ENCODE measurements at places on chromosomes 3 and 15. TPM values are rescaled to one million over a fixed set of nuclear protein-coding genes. Genes with fewer than 3 reads are reported as not detected.

DNA sequence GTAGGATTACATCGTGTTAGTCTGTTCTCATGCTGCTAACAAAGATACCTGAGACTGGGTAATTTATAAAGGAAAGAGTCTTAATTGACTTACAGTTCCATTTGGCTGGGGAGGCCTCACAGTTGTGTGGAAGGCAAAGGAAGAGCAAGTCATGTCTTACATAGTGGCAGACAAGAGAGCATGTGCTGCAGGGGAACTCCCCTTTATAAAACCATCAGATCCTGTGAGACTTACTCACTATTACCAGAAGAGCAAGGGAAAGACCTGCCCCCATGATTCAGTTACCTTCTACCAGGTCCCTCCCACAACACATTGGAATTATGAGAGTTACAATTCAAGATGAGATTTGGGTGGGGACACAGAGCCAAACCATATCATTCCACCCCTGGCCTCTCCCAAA lies 3.4 kb downstream of the SLC25A26 start:
- no peak for DNase-seq

LRRC2 gene
- 2.4 TPM for total RNA-seq

DNA sequence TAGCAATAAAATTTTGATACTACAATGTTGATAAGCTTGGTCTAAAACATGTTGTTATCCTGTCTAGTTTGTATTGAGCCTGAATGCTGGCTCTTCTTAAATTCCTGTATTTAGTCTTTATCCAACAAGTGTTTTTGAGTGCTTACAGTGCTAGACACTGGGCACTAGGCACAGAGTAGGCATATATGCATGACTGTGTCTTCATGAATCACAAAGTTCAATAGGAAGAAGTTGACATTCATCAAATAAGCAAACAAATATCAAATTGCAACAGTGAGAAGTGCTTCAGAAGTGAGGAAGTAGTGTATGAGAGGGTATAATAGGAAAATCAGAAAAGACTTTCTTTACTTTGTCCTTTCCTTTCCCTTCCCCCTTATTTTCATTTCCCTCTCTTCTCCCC lies 6.8 kb downstream of the CD96 start:
- no peak for DNase-seq

GRCh38 chr15:31930967-31931366 lies 99.3 kb upstream of the CHRNA7 start:
- DNase-seq = no peak

PTPN9 gene
- 24.9 TPM for total RNA-seq

GRCh38 chr3:98691897-98692296 lies 71.2 kb upstream of the ST3GAL6 start:
- DNase-seq = no peak

Data from frontal cortex (tissue), 4 donors.